Thymus (tissue), 14 donors: ENCODE measurements at places on chromosomes 2 and 18. TPM values are rescaled to one million over a fixed set of nuclear protein-coding genes. Genes with fewer than 3 reads are reported as not detected.

Gene SRD5A2
- 0.28 TPM for total RNA-seq

Gene SLC39A10
- total RNA-seq: 40.2 TPM

Gene REG1B
- not detected for total RNA-seq

DNA sequence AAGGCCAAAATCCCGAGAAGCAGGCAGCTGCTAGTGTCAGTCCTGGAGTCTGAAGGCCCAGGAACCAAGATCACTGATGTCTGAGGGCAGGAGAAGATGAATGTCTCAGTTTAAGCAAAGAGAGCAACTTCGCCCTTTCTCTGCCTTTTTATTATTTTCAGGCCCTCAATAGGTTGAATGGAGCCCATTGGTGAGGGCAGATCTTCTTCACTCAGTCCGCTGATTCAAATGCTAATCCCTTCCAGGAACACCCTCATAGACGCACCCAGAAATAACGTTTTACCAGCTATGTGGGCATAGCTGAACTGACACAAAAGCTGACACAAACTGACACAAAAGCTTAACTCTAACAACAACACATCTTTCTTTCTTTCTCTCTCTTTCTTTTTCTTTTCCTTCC, 78.0 kb upstream of the KCNJ3 start:
- H3K4me3 ChIP-seq: no peak overlapping the region
- no peaks in the 10 kb centered on the region for H3K4me1 ChIP-seq
- H3K27ac ChIP-seq: no peak overlapping the region
- no peak for DNase-seq

DNA sequence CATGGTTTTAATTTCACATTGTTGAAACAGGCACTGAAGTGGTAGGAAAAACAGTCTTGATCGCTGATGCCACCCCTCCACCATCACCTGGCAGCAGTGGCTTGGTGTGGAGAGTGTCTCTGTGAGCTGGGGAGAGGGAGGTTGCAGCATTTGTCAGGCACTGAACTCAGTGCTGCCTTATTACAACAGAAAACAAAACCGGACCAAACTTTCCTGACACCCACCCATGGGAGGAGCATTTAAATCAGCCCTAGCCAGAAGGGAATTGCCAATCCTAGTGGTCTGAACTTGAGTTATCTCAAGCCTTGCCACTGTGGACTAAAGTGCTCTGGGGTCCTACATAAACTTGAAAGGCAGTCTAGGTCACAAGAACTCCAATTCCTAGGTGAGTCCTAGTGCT, 103.0 kb upstream of the LGALSL start:
- no peak overlapping the region for H3K27ac ChIP-seq
- H3K27me3 ChIP-seq: no peaks in the 10 kb centered on the region
- no peaks in the 10 kb centered on the region for H3K36me3 ChIP-seq
- DNase-seq: no peak
- no peak overlapping the region for H3K4me3 ChIP-seq

- H3K4me1 ChIP-seq: peaks cover 7% of the 10 kb centered on the region
- DNase-seq: no peak
- H3K27me3 ChIP-seq: no peaks in the 10 kb centered on the region
- H3K36me3 ChIP-seq: no peaks in the 10 kb centered on the region
- no peak overlapping the region for H3K4me3 ChIP-seq
Observed at GRCh38 chr2:237944302-237944701, 22.5 kb upstream of the UBE2F start.

DNA sequence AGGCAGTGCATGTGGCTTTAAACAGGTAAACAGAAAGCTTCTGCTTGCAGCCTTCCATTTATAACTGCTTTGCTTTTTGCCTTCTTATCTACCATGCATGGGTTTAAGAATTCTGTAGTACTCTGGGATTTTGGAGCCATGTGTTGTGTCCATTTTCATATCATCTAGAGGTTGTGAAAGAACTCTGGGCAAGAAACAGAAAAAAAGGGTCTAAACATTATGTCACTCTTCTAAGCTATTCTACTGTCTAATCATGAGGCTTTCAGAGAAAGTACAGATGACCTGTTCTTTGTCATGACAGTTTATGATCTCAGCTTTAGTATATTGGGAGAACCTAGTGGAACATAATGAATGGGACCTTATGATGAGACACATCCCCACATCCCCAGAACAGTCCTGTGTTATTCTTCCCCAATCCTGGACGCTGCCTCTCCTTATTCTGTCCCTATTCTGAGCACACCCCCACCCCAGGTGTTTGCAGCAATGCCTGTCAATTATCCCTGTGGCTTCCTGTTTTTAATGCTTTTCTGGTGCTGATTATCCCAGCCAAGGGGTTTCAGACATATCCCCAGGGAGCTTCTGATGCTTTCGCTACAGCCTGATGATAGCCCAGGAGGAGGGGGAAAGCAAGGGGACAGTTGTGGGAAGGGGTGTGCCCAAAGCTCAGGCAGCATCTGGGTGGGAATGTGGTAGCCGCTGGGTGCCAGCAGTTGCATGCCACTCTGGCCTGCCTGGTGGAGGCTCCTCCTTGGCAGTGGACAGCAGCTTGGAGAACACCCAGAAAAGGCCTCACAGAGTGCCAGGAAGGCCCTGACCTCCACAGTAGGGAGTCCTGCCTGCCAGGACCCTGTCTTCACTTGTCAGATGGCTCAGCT, 169.5 kb upstream of the MAP3K20 start:
- H3K4me3 ChIP-seq: no peak overlapping the region
- no peak for DNase-seq
- no peaks in the 10 kb centered on the region for H3K36me3 ChIP-seq
- H3K27ac ChIP-seq: no peak overlapping the region

Gene DOK6
- total RNA-seq: 0.57 TPM

GRCh38 chr2:177072090-177072489, 140.5 kb upstream of the HNRNPA3 start:
- H3K27ac ChIP-seq: no peak overlapping the region
- DNase-seq: no peak
- H3K4me1 ChIP-seq: no peaks in the 10 kb centered on the region
- H3K36me3 ChIP-seq: no peaks in the 10 kb centered on the region
- H3K4me3 ChIP-seq: no peak overlapping the region
- no peaks in the 10 kb centered on the region for H3K27me3 ChIP-seq

Gene IL1F10
- not detected for total RNA-seq

Gene AMER3
- total RNA-seq: under 0.01 TPM

Gene QPCT
- 11.4 TPM for total RNA-seq

Gene METAP1D
- 2.4 TPM for total RNA-seq

GRCh38 chr2:203535078-203535783, at the start of gene RAPH1:
TSS of gene RAPH1 (minus strand) at chr2:203535301. CDS start at chr2:203495353, 39,948 bp downstream.
- no peaks in the 10 kb centered on the region for H3K36me3 ChIP-seq
- peak within 1 kb of the TSS; percentile 47 for H3K27ac ChIP-seq
- H3K4me3 ChIP-seq: peak within 1 kb of the TSS; percentile 66

Gene DAW1
- 0.28 TPM for total RNA-seq

DNA sequence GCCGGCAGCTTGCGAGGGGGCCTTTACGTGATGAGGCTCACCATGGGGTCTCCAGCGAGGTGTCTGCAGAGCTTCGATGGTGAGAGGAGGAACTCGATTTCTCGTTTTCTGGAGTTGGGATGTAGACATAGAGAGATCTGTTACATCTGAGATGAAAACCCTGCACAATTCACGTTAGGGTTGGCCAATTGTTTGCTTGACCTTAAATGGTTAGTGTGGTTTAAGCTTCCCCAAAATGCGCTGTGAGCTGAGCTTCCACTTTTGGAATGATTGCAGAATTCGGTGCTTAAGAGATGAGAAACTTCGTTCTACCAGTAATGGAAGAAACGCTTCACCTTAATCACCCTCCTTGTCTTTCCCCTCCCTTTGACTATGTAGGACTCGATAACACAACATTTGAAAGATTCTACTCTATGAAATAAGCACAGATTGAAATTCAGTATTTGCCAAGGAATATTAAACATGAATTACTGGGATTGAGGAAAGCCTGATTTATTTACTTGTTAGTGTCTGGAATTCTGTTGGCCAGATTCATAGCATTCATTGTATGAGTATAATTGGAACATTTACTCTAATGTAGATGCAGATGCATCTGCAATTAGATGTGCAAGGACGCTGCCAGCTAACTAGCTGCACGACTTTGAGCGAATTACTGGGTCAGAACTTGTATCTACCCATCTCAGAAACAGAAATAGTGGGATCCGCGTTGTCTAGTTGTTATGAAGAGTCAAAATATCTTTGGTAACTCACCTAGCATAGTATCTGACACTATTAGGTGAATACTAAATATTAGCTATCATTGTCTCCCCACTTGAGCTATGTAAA, 1.6 kb upstream of the KLF7 start:
- peaks cover 28% of the 10 kb centered on the region for H3K4me1 ChIP-seq
- H3K27me3 ChIP-seq: no peaks in the 10 kb centered on the region
- no peak for DNase-seq

DNA sequence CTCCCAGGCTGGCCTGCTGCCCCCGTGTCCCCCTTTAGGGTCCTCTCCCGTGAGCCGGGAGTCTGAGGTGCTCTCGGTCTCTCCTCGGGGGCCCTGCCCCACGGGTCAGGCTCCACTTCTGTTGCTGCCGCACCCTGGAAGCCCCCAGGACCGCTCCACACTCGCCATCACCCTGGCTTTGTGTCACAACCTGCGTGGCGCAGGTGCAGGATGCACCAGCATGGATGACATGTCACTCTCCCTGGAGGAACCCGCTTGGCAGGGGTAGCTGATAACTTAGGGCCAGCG, 10.8 kb upstream of the ARHGEF4 start:
- DNase-seq: no peak
- no peaks in the 10 kb centered on the region for H3K36me3 ChIP-seq
- no peaks in the 10 kb centered on the region for H3K4me1 ChIP-seq
- H3K4me3 ChIP-seq: no peak overlapping the region
- no peak overlapping the region for H3K27ac ChIP-seq

Gene MAPRE2
- total RNA-seq: 55.2 TPM

DNA sequence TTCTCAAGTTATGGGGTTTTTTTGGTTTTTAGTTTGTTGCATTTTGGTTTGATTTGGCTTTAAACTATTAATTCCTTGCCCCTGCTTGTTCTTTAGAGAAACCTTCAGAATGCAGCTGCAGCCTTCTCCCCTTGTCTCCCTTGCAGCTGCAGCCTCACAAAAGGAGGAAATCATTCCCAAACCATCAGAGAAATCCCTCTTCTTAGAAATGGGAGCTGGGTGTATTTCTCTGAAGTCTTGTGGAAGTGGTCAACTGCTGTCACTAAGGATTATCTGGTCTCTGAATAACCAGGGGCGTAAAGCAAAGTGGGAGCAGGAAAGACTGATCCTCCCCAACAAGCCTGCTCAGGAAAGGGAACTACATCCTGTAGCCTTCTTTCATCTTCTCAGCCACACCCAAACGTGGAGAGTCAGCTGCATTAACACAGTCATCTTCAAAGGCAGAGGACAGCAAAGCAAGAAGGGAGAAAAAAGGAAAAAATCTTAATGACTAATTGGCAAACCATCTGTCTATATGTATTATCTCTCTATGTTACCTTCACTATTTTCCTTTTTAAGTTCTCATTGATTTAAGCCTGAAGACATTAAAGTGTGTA, 1834.1 kb upstream of the PIK3C3 start:
- H3K4me1 ChIP-seq: no peaks in the 10 kb centered on the region
- H3K4me3 ChIP-seq: no peak overlapping the region
- no peak for DNase-seq
- H3K27me3 ChIP-seq: no peaks in the 10 kb centered on the region

DNA sequence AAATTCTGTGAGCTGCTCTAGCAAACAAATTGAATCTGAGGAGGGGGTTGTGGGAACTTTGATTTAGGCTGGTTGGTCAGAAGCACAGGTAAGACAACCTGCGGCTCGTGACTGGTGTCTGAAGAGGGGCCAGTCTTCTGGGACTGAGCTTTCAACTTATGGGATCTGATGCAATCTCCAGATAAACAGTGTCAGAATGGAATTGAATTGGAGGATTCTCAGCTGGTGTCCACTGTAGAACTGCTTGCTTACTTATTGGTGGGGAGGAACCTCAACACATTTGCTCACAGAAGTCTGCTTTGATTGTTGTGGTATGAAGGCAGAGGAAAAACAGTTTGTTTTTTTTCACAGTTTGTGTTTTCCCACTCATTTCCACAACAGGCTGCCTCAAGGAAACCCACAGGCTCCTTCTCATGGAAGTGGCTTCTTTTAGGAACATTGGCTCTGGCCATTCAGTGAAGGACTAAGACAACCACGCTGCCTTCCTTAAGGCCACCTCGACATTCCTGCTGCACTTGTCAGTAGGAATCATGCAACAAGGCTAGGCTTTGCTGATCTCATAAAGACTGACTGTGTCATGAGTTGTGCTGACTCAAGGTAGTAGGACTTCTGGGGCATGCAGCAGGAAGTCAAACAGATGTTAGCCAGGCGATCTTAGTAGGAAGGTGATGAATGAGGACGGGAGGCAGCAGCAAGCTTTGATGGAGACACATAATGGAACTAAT, 104.7 kb downstream of the TSN start:
- H3K36me3 ChIP-seq: no peaks in the 10 kb centered on the region
- H3K4me3 ChIP-seq: no peak overlapping the region
- H3K27ac ChIP-seq: no peak overlapping the region
- no peaks in the 10 kb centered on the region for H3K27me3 ChIP-seq

DNA sequence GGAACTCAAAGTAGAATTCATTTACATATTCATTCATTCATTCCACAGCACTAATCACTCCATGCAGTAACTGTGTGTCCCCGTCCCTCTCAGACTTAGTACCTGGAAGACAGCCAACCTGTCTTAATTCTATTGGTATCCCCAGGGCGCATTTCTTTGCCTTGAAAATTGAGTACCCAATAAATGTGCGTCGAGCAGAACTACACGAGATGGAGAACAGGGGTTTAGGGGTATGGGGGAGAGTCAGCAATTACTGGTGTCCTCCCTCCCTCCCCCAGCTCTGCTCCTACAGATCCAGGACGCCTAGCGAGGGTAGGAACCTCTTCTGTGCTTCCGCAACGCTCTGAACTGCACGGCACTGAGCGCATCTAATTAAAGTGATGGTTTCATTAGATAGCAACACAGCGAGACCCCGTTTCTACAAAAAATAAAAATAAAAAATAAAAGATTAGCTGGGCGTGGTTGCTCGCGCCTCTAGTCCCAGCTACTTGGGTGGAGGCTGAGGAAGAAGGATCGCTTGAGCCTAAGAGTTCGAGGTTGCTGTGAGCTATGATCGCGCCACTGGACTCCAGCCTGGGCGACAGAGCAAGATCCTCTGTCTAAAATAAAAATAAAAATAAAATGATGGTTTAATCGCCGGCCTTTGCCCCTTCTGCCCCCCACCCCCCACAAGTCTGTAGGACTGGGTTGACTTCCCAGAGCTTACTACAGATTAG, 614 bp upstream of the FKBP1B start:
- DNase-seq: no peak
- peaks cover 19% of the 10 kb centered on the region for H3K4me1 ChIP-seq
- no peaks in the 10 kb centered on the region for H3K36me3 ChIP-seq
- no peak overlapping the region for H3K27ac ChIP-seq
- H3K27me3 ChIP-seq: peaks cover 12% of the 10 kb centered on the region

- no peaks in the 10 kb centered on the region for H3K27me3 ChIP-seq
- DNase-seq: no peak
- no peak overlapping the region for H3K27ac ChIP-seq
- no peaks in the 10 kb centered on the region for H3K36me3 ChIP-seq
- no peak overlapping the region for H3K4me3 ChIP-seq
Observed at GRCh38 chr2:162888652-162889051, 50.1 kb upstream of the KCNH7 start.

Gene PLGLB1
- total RNA-seq: 3.0 TPM

Gene C2orf80
- not detected for total RNA-seq
